ENCODE measurements at places on chromosomes 6 and 20.

DNA sequence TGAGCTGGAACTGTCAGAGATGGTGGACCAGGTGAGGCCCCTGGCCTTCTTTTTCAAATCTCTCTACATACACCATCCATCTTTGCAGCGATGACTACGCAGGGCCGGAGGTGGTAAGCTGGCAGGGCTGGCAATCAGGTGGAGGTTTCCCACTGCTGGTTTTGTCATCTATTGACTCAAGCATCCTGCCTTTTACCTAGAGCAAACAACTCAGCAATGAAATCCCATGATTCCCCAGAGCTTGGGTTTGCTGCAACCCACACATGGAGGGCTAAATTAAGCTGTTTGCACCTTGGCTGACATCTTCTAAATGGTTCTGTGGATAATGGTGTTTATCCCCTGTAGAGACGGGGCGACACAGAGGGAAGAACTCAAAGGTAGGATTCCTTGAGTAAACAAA lies 170.2 kb downstream of the SCP2D1 start:
- DNase-seq, result no peak

DNA sequence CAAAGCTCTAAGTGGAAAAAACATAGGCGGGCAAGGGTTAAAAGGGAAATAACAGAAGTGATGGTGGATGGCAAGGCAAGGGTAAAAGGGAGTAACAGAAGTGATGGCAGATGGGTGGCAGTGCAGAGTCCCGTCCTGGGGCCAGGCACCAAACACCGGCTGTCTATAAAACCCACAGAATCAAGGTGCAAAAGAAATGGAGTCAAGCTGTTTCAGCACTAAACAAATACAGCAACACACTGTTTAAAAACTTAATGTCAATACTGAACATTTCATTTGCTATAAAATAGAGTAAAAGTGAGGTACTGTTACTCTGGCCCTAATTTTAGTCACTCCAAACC lies 87.6 kb downstream of the MAN1A1 start:
- no peak for DNase-seq

DNA sequence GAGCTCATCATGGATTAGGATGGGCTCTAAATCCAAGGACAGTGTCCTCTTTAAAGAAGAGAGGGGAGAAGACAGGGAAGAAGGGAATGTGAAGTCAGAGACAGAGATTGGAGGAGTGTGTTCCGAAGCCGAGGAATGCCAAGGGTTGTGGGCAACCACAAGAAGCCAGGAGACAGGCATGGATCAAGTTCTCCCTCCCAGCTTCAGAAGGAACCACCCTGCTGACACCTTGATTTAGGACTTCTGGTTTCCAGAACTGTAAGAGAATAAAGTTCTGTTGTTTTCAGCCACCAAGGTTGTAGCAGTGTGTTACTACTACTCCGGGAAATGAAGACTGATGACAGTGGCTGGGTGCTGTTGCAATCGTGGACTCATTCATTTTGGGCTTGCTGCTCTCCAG lies 120.1 kb downstream of the RPS12 start:
- DNase-seq, result no peak

DNA sequence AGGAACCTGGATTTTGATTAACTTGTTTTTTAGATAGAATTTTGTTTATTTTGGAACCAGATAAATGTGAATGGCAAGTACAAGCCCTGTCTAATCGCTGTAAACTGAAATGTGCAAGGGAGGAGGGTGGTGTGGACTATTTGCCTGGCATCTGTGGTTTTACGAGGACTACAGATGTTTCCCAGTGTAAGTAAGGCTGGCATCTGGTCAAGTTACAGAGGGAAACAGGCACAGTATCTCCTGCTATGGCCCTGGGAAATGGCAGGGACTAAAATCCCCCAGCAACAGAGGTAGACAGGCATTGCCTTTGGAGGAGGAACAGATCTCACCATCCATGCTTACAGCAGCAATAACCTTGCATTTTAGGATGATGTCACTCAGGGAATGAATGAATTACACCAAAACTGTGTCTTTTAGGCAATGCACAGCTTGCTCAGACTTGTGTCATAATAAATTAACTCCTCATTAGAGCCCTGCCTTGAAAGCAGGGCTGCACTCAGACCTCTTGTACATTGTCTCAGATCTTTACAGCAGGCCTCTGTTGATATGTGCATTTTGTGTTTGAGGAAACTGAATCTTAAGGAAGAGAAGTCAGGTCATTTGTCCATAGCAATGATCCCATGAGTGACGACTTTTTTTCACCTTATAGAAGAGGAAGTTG lies 96.2 kb downstream of the TCP11 start:
- DNase-seq, result no peak

- no peak for DNase-seq
These were observed 48.6 kb downstream of the TOMM6 start for GRCh38 chr6:41836022-41836659.

DNA sequence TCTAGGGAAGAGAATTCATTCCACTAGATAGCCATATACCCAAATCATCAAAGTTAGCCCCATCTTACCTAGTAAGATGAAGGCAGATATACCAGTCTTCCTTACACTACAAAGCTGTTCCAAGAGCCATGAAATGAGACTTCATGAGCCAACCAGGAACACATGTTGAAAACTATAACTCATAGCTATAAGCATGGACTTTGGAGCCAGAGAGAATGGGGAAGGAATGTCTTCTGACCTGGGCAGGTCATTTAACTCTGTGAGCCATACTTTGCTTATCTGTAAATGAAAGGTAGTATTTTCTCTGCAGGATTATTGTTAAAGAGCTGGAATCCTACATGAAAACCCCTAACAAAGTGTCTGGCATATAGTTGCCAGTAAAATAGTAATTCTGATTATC lies 27.3 kb downstream of the ADGRF5 start:
- no peak for DNase-seq

DNA sequence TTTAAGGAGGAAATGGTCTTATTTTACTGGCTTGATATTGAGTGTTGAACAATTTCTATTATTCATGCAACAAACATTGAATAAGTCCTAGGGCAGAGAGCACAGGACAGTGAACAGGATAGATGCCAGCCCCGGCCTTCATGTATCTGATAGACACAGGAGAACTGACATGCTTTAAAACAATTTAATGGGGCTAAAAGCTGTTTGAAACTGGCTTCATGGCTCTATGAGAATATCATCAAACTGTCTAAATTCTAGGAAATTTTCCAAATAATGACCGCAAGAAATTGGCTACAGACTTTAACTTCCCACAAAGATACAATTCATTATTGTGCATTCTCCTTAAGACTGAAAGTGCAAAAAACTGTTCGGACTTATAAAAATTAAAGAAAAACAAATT lies 69.0 kb downstream of the ID4 start:
- no peak for DNase-seq

GRCh38 chr20:3778976-3779375 lies 2.3 kb downstream of the SPEF1 start:
- DNase-seq, result no peak

Measured in stimulated activated naive CD8-positive, alpha-beta T cell treated with anti-CD3 and anti-CD28 coated beads, Interleukin-15, amount 100 ng/mL, for 72 hours (primary cell).